Amniotic stem cell (primary cell): ENCODE measurements at places on chromosomes 7 and 10.

- DNase-seq: no peak
Measured at GRCh38 chr10:77902159-77902558, 24.4 kb downstream of the DLG5 start.

DNA sequence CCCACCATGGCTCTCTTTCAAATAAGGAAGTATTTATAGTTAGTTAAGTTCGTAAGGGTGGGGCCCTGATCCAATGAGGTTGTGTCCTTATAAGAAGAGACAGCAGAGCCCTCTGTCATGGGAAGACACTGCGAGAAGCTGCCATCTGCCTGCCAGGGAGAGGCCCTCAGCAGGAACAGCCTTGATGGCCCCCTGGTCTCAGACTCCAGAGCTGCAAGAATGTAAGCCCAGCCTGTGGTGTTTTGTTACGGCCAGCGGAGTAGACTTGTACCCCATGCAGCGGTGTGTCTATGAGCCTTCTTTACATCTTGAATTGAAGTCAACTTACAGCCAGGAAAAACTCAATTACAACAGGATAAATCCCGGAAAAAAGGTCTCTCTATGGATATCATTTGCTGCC lies 14.3 kb upstream of the LARP4B start:
- DNase-seq: no peak

- DNase-seq: no peak
Measured at GRCh38 chr7:131511774-131512535, 44.5 kb downstream of the PODXL start.

DNA sequence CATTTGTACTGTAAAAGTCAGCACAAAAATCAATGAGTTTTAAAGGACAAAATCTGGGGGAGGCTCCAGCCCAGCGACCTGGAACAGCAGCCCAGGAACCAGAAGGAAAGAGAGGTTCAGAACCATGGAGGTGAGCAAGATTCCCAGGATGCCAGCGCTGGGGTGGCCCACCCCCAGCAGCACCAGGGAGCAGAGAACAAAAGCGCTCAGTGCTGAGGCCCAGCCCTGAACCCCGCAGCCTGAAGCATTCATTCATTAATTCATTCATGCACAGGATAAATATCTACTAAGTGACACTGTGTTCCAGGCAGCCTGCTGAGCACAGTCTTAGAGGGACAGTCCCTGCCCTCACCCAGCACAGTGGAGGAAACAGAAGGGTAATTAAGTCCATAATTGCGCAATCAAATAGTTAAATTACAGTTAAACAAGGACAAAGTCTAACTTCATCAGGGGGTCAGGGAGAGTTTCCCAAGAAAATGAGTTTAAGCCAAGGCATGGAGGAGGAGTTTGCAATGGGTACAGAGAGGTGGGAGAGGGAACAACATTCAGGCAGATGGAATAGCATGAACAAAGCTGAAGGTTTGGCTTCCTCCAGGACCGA lies 202.3 kb downstream of the GRID1 start:
- DNase-seq: no peak

GRCh38 chr10:34854147-34854601 lies 39.1 kb upstream of the PARD3 start:
- no peak for DNase-seq

DNA sequence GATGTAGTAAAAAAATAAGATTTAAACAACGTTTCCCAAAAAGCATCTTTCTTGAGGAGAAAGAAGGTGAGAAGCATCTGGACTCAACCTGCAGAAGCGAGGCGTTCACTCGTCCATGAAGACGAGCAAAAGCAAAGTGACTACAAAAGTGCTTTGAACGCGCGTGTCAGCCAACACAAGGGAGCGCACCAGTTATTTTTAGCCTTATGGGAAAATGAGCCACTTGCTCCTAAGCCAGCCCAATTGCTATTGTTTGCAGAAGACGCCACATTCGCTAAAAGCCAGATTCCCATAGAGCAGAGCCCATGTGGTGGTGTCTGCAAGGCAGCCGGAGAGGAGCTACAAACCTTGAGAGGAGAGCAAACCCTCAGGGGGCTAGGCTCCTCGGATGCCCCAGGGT lies 122.5 kb downstream of the FAM53B start:
- DNase-seq: no peak

DNA sequence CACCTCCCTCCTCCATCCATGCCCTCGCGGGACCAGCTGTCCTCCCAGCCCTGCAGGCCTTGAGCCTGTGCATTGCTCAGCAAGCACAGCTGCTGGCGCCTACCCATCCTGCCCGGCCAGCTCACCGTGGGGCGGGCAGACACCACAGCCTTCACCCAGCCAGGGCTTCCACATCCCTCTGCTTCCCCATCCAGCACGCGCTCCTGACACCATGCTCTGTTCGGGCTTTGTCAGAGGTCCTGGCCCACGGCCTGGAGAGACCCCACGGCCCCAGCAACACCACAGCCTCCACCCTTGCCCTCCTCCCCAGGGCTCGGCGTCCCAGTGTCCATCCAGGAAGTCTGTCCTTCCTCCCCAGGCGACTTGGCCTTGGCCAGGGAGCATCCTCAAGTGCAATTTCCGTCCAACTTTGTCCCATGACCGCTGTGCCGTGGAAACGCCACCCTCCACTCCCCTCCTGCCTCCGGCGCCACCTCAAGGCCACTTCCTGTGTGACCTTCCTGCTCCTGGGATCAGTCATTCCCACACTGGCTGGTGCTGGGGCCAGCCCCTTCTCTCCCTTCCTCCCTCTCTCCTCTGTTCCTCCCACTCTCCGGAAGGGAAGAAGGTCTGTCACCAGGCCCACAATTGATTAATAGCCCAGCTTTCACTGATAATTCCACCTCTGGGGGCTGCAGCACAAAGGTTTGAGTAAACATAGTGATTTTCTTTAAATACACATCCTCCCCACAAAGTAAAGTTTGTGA lies 71.5 kb upstream of the SMNDC1 start:
- no peak for DNase-seq
